Hippocampal formation (tissue), 2 donors: ENCODE measurements at places on chromosomes 12 and 14.

DNA sequence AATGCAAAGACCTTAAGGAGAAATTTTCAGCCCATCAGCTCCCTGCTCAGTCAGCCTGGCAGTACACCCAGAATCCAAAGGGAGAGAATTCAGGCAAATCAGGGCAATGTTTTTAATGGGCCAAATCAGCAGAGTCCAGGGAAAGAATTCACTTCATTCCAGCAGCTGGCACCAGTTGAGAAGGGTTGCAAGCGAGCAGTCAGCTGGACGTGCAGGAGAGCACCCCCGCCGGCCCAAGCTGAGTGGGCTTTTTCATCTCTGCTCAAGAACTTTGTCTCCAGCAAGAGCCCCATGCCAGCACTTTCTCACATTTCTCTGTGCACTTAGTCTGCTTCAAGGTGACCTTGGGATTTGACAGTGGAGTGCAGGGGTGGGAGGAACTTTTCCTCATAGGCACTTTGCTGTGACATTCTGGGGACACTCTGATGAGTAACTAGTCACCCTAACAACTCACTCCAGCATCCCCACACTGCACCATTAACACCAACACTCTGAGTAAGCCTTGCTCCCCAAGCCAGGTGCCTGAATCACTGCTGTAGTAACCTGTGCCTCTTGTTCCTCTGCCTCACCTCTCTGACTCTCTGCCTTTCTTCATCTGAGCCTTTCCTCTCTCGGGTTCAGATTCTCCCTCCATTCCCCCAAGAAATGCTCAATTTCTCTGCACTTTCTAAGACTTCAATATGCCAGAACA, 2.2 kb downstream of the ENDOU start:
- peak; percentile 31 for DNase-seq

- no peak for DNase-seq
Measured at GRCh38 chr12:57448669-57449068, 6.4 kb upstream of the INHBE start.

DNA sequence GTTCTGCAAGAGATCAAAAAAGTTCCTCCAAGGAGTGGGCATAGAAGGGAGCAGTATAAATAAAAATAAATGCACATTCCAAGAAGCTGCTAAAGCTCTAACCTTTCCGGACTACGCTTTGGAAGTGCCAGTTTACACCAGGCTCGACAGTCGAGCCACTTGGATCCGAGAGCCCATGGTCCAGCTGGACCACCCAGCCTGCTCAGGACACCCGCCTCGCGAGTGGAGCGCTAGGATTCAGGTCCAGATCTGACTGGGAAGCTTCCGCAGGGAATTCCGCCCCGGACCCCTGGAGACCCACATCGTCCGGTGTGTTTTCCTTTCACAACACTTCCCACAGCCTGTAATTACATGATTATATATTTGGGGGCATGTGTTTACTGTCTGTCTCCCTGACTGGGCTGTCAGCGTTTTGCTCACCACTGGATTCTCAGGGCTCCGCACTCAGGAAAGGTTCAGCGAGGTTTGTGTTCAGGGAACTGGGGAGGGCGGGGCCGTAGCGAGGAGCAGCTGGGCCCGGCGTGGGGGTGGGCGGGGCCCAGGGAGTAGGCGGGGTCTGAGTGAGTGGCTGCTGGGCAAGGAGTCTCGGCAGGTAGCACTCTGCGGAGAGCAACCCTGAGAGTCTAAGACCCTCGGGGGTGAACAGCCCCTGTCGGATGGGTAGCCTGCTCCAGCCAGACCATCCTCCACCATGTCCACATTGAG, 52.3 kb upstream of the TMEM263 start:
- peak; percentile 20 for DNase-seq

DNA sequence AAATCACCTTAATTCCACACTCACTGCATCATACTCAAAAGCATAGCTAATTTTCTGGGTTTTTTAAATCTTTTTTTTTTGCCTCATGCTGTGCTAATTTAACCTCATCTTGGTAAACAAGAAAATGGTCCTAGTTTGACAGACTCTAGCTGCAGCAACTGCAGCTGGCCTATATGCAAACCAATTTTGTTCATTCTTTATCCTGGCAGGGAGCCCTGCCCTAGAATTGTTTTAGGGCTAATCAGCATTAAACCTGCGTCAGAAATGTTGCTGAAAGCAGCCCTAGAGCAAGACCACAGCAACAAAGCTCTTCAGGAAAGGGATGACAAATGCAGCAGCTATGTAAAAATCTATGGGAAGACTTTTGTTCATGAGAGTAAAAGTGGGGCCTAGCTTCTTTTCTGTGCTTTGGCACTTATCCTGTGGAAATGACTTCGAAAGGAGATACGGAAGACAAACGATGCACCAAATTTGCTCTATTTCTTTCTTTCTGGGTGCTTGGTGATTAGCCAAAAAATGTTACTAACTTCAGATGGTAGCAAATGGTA, 72.2 kb downstream of the DENND5B start:
- no peak for DNase-seq

- no peak for DNase-seq
Measured at GRCh38 chr12:94229902-94230301, 81.5 kb downstream of the PLXNC1 start.
